Activated CD8-positive, alpha-beta memory T cell treated with anti-CD3 and anti-CD28 coated beads, Interleukin-2, amount 10 ng/mL, durations not matched to agents 7 days and 5 days (primary cell): ENCODE measurements at places on chromosomes 1 and 21. TPM values are rescaled to one million over a fixed set of nuclear protein-coding genes. Genes with fewer than 3 reads are reported as not detected.

- DNase-seq, result no peak
These were observed 11.3 kb upstream of the CFAP107 start for GRCh38 chr1:12734651-12735050.

The MRAP gene
- not detected for total RNA-seq

- DNase-seq, result peak; percentile 63
These were observed 86.8 kb upstream of the CD34 start for GRCh38 chr1:207997486-207998268.

DNA sequence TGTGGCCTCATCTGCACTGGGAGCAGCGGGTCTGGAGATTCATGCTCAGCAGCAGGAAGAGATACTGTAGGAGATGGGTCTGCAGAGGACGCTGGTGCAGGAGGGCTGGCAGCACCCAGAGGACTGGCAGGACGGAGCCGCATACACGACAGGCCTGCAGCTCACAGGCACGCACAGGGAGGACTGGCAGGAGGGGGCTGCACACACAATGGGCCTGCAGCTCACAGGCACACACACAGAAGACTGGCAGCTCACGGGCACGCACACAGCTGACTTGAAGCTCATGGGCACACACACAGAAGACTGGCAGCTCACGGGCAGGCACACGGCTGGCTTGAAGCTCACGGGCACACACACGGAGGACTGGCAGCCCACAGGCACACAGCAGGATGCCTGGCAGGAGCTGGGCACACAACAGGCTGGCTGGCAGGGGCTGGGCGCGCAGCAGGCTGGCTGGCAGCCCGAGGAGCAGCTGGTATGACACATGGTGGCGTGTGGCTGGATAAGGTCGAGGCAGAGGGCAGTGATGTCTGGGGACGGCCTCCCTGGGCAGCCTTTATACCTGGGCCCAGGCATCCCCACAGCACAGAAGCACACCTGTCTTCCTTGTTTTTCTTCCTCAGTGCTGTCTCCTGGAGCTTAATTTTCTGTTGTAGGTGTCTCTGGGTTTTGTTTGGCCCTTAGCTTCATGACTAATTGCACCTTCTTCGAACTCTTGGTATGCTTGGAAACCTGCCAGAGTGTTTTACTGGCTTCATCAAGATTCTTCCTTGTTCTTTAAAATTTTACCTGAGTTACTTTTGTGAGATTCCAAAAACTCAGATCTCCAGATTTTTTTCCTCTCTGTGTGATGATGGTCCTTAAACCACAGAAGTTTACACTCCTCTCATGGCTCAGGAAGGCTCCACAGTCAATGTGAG is at the start of gene KRTAP12-2:
KRTAP12-2 (minus strand) TSS at position 527 of the 920 bp plus-strand sequence; CDS start at position 486, 41 bp downstream.
- DNase-seq, result no peak

GRCh38 chr1:5010236-5010635 is 355.8 kb downstream of the AJAP1 start:
- DNase-seq, result no peak

DNA sequence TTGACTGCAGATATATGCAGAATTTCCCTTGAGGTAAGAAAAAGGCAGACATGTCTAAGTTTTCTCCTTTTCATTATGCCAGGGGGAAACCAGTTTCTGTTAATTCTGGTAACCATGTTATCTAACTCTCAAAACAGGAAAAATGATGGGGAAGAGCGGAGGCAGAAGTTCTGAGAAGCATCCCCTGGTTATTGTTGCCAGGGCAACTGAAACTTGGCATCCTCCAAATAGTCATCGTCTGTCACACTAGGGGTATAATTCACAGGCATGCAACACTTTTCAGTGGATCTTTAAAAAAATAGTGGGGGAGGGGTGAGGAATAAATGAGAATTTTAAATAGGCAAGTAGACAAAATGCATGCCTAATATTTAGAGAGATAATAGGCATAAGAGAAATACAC is 715.3 kb upstream of the CXADR start:
- DNase-seq, result no peak

- no peak for DNase-seq
These were observed 42.5 kb downstream of the PLPPR5 start for GRCh38 chr1:98962156-98962555.

DNA sequence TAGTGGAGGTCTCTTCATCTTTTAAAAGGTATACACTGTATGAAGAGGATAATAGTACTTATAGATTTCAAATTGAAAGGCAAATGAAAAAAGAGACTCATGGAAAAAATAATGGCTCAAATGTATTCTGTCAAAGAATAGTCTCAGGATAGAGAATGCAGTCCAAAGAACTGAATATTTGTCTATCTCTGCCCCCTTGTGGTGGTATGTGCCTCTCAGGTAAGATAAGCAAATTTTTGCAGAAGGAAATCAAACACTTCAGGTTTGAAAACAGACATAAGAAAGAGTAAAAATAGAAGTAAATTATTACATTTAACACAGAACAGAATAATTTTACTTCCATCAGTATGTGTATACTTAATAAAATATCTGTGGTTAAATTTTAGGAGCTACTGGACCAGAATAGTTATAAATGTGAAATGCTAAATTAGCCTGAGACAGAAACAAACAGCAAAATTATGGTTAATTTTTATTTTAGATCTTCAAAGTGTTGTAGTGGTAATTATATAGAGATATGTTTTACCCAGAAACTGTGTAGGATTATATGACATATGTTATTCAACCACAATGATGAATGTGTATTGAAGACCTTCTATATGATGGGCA is 164.4 kb upstream of the PALMD start:
- DNase-seq, result no peak
